ENCODE measurements at places on chromosomes 13 and 19.
A peak's percentile ranks its signal among the peaks of the same experiment; 100 is the strongest.

- no peak for DNase-seq
These were observed 10.1 kb upstream of the HAS1 start for GRCh38 chr19:51733742-51734522.

GRCh38 chr19:53657778-53658177 lies 26.0 kb downstream of the DPRX start:
- no peak for DNase-seq

DNA sequence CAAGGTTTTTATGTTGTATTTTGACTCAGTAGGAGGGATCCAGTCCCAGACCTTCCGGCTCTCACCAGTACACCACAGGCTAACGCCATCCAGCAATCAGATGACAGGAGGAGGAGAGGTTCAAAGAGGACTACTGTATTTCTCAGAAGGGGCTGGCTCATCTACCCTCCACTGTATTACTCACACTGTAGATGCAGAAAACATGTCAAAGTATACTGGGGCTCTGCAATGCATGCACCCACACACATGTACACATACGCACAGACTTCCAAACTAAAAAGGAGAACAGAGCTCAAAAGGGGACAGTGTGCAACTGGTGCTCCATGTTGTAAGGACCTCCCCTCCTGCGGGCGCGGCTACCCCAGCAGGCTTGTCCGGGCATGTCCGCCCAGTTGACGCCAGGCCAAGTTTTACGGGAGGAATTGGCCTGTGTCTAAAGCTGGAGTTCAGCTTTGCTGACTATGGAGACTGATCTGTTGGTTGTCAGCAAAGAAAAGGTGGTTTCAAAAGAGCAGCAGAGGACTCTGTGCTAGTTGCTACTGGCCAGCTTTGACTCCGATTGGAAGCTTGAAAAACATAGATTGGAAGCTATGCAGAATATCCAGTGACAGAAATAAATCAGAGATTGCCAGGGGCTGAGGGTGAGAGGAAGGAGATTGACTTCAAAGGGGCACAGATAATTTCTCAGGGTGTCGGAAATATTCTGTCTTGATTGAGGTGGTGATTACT lies 314.2 kb downstream of the DLEU7 start:
- no peak for DNase-seq

GRCh38 chr19:36771261-36772231 lies 1.1 kb downstream of the ZNF850 start:
- DNase-seq: peak; percentile 86

- no peak for DNase-seq
These were observed 3.1 kb downstream of the ABHD17A start for GRCh38 chr19:1882089-1882785.

DNA sequence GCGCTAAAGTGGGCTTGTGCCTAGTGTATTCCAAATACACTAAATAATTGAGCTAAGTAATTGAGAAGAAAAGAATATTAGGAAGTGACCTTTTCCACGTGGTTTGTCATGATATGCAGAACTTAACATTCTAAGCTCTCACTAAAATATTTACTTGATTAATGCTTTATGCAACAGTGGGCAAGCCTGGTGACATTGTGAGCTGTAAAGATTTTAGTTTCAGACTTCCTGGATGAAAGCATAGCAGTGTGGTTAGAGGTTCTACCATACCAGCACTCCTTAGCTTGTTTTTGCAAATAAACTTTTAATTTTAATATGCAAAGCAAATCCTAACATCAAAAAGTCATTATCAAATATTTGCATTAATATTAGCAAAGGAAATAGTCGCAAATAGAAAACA lies 1065.1 kb upstream of the SPRY2 start:
- no peak for DNase-seq

DNA sequence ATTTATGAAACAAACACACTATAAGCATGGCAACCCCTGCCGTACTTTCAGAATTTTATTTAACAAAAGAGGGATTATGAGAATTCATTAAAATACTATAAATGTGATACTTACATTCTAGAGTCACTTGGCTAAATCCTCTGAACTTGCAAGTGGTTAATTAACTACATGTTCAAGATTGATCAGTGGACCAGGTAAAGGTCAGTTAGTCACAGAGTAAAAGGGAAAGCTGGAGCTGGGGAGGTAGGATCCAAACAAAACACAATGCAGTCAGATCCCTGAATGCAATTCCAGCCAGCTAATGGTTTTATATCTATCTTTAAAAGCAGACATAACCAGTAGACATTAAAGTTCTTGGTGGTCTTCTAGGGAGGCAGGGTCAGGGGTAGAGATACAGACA lies 270.5 kb downstream of the DIAPH3 start:
- DNase-seq: peak; percentile 12

DNA sequence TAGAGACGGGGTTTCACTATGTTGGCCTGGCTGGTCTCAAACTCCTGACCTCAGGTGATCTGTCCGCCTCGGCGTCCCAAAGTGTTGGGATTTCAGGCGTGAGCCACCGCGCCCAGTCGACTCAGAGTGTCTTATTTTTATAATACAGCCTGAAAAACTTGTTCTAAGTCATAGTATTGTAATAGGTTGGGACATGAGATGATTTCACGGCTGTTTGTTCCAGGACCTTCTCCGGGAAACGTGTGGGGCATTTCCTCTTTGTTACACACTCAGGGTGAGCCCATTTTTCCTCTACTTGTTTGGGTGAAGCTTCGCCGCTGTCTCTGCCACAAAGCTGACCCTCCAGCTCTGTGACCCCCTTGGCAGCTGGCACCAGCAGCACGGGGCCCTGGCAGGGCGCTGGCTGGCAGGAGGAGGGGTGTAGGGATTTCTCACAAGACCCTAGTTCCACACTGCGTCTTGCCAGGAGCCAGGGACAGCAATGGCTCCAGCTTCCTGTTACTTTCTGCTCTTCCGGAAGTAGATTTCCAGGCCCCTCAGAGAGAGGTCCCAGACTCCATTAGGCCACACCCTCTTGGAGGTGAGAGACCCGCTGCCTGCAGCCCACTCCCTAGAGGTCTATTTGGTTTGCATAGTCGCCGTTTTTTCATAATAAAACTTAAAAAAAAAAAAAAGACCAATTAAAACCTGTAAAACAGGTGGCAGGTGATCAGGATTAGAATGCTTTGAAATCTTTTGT lies 15.6 kb downstream of the FGF21 start:
- DNase-seq: no peak

DNA sequence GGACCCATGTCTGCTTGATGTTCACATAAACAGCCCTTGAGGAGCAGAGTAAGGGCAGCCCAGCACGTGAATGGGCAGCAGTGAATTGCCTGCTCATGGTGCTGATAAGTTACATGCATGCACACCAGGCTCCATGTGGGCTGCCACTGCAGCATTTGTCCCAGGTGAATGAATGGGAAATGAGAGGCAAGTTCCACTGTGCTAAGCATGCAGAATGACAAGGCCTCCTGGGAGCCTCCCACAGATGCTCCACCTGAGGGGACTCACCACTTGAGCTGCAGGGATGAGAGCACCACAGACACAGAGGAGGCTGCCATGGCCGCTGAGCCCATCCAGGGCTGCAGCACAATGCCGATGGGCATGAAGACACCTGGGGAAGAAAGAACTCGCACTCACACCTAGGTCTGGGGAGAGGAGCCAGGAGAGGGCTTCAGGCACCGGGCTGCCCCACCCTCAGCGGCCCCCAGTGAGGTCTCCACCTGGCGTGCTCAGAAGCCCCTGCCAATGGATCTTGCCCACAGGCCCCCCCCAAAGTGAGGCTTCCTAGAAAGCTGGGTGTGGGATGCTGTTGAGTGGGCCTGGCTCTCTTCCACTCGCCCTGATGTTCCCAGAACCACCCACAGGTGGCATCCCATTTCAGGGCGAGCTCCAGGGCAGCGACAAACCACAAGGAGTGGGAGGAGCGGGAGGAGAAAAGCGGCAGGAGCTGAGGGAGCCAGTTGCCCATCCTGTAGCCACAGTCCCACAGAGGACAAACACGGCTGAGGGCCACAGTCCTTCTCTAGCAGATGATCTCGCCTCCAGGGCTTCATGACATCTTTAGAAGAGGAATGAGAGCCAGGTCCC lies 73.8 kb downstream of the CCDC70 start:
- no peak for DNase-seq

All from renal pelvis (tissue), 12 donors.